ENCODE measurements at places on chromosomes 6 and 20. TPM values are rescaled to one million over a fixed set of nuclear protein-coding genes. Genes with fewer than 3 reads are reported as not detected.

AIF1 gene
- total RNA-seq: not detected

- no peak overlapping the region for H3K27ac ChIP-seq
- H3K36me3 ChIP-seq: no peaks in the 10 kb centered on the region
Measured at GRCh38 chr20:33127422-33128097, 40.4 kb upstream of the BPIFA2 start.

GRCh38 chr6:88572449-88573139 lies 390.8 kb downstream of the RNGTT start:
- no peaks in the 10 kb centered on the region for H3K4me1 ChIP-seq
- H3K27me3 ChIP-seq: no peaks in the 10 kb centered on the region
- H3K27ac ChIP-seq: no peak overlapping the region
- DNase-seq: no peak

TMEM217 gene
- total RNA-seq: 4.0 TPM

SNTA1 gene
- 46.6 TPM for total RNA-seq

- peaks cover 39% of the 10 kb centered on the region for H3K27me3 ChIP-seq
- DNase-seq: no peak
- H3K4me1 ChIP-seq: no peaks in the 10 kb centered on the region
- H3K27ac ChIP-seq: no peak overlapping the region
- no peaks in the 10 kb centered on the region for H3K36me3 ChIP-seq
Measured at GRCh38 chr20:63254606-63255384, 532 bp upstream of the NKAIN4 start.

GRCh38 chr6:11983306-11983705 lies 28.8 kb upstream of the HIVEP1 start:
- H3K36me3 ChIP-seq: no peaks in the 10 kb centered on the region
- no peaks in the 10 kb centered on the region for H3K4me1 ChIP-seq
- H3K4me3 ChIP-seq: no peak overlapping the region
- no peak overlapping the region for H3K27ac ChIP-seq
- DNase-seq: no peak

DNA sequence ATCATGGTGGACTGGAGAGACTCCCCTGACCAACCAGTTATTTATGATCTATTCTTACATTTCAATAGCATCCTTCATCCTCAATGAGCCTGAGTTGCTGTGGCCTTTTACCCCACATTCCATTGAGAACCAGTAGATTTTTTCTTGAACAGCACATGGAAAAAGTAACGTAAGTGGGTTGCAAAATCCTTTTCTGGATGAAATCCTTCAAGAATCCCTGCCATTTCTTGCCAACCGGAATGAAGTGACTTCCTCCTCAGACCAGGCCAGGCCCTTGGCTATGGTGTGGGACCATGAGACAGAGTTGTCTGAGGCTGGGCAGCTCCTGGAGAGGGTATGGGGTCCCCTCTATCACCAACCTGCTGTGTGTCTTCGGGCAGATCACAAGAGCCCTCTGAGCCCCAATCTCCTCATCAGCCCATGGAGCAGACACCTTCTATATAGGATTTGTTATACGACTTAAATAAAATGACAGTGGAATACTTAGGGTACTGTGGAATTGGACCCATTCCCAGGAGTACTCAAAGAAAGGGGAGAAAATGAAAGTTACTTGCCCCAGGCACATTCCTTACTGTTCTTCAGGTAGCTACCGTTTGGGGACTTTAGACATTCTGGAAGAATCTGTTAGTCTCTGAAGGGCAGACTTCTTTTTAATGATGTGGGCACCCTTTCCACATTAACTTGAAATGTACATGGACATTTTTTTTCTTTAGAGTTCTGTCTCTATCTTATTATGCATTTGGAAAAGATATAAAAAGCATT lies 10.9 kb downstream of the EYA2 start:
- no peak overlapping the region for H3K4me3 ChIP-seq
- no peaks in the 10 kb centered on the region for H3K27me3 ChIP-seq
- no peaks in the 10 kb centered on the region for H3K4me1 ChIP-seq
- H3K27ac ChIP-seq: no peak overlapping the region
- H3K36me3 ChIP-seq: no peaks in the 10 kb centered on the region

- no peak overlapping the region for H3K27ac ChIP-seq
- H3K4me3 ChIP-seq: no peak overlapping the region
- H3K4me1 ChIP-seq: peaks cover 9% of the 10 kb centered on the region
- H3K36me3 ChIP-seq: no peaks in the 10 kb centered on the region
- no peaks in the 10 kb centered on the region for H3K27me3 ChIP-seq
Measured at GRCh38 chr6:3882866-3883265, 33.7 kb downstream of the FAM50B start.

GRCh38 chr6:43734294-43734665 lies 35.7 kb upstream of the VEGFA start:
- peaks cover 4% of the 10 kb centered on the region for H3K27me3 ChIP-seq
- no peak overlapping the region for H3K27ac ChIP-seq
- DNase-seq: no peak
- no peak overlapping the region for H3K4me3 ChIP-seq

DNA sequence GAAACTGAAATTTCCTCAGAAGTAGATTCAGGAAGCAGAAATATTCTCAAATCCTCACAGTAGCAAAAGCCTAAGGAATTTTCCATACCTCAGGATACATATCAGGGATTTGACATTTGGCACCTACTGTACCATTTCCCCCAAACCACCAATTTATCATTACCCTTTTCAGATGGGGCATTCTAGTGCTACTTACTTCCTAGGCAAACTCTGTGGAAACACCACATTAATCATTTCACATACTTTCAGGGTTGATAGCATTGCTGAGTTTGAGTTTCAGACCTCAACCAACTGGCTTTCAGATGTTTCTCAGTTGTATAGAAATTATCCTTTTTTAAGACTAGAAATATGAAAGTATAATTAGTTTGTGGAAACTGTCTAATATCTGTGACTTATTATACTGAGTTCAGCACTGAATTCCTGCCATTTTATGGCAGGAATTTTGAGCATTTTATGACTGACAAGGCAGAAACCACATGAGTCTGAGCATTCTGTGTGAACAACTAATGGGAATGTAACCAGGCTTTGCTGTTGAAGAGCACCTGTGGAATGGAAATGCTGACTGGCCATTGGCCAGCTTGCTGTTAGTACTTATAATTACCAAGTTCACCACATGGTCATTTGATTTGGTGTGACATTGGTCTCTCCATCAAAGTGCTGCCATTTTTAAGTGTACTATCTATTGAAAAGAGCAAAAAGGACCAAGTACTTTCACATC lies 35.1 kb upstream of the IRAK1BP1 start:
- H3K4me1 ChIP-seq: no peaks in the 10 kb centered on the region
- no peak overlapping the region for H3K27ac ChIP-seq
- no peaks in the 10 kb centered on the region for H3K27me3 ChIP-seq
- peak; percentile 84 for DNase-seq

DNA sequence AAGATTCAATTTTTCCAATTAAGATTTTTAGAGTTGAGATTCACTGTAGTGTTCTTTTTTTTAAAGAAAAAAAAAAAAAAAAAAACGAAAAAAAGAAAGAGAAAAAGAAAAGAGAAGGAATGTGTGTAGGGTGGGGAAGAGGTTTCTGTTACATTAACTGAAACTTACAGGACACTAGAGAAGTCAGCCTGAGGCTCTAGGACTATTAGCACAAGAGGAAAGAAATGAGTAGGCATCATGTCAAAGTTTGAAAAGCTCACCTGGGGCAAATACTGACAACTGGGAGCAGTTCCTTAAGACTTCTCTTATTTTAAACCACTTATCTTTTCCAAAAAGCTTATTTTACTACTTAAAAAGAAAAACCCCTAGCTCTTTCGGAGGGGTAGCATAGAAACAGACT lies 185.9 kb downstream of the DST start:
- H3K4me3 ChIP-seq: no peak overlapping the region
- no peaks in the 10 kb centered on the region for H3K4me1 ChIP-seq
- no peaks in the 10 kb centered on the region for H3K27me3 ChIP-seq
- DNase-seq: no peak
- no peak overlapping the region for H3K27ac ChIP-seq

DNA sequence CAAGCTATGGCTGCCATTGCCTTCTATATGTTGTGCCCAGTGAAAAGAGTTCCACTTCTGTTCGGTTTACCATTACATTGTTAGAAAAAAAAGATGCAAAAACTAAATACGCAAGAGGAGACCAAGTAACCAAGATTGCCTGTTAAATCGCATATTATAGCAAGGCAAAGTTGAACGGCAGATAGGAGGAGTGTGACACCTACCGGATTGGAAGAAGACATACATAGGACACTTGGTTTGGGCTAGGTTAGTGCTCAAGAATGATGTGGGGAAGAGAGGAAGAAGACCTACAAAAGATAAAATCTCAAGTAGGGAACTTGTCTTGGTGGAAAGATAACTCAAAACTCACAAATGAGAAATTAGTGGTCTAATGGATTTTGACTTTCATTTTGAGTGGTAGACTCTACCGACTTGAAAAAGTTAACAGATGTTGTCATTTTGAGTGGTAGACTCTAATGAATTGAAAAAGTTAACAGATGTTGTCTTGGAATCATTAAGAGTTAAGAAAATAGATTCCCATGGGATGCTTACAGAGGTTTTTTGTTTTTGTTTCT lies 95.5 kb downstream of the F13A1 start:
- no peaks in the 10 kb centered on the region for H3K36me3 ChIP-seq
- H3K4me1 ChIP-seq: no peaks in the 10 kb centered on the region
- DNase-seq: no peak
- H3K27ac ChIP-seq: no peak overlapping the region
- no peak overlapping the region for H3K4me3 ChIP-seq
- no peaks in the 10 kb centered on the region for H3K27me3 ChIP-seq

CTAGE9 gene
- not detected for total RNA-seq

DNA sequence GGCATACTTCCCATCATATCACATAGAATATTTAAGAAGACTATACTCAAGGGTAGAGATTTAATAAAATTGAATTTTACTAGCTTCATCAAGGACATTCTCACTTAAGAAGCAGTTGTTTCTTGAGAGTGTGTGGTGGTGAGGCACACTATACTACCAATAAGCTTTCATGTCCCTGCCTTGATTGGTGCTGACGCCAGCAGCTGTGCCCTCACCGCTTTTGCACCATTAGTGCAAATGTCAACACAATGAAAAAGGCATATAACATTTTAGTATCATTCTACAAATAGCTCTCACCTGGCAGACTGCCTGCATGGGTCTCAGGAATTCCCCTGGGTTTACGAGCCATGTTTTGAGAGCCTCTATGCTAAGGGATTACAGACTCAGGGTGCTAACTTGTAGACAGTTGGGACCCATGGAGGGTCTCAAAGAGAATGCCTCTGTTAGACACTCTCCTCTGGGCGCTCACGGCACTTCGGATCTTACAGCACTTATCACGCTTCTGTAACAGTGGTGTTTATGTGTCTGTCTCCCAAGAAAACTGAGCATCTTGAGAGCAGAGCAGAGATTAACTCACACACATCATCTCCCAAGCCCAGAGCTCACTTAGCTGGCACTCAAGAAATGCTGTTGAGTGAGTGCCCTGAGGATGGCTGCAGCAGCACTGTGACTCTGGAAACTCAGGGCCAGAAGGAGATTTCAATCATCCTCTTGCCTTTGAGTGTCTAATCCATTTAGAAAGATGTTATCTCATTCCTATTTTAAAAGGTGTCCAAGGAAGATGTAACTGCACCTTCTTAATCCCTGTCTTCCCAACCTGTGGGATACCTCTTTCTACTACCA lies 143.3 kb upstream of the GPR6 start:
- no peak overlapping the region for H3K4me3 ChIP-seq
- no peak overlapping the region for H3K27ac ChIP-seq
- H3K27me3 ChIP-seq: no peaks in the 10 kb centered on the region
- H3K36me3 ChIP-seq: no peaks in the 10 kb centered on the region

GRCh38 chr20:21798384-21798783 lies 92.9 kb downstream of the PAX1 start:
- no peaks in the 10 kb centered on the region for H3K27me3 ChIP-seq
- H3K27ac ChIP-seq: no peak overlapping the region
- H3K36me3 ChIP-seq: no peaks in the 10 kb centered on the region
- no peak for DNase-seq

ARID1B gene
- total RNA-seq: 41.9 TPM

GRCh38 chr20:60649541-60649940 lies 602.5 kb upstream of the CDH4 start:
- H3K27ac ChIP-seq: no peak overlapping the region
- H3K27me3 ChIP-seq: no peaks in the 10 kb centered on the region
- H3K36me3 ChIP-seq: no peaks in the 10 kb centered on the region
- H3K4me3 ChIP-seq: no peak overlapping the region

GRCh38 chr20:46349035-46349741 lies 40.9 kb upstream of the CDH22 start:
- DNase-seq: peak; percentile 34
- peaks cover 2% of the 10 kb centered on the region for H3K36me3 ChIP-seq
- H3K4me3 ChIP-seq: no peak overlapping the region
- peak overlapping the region; percentile 5 for H3K27ac ChIP-seq

HS3ST5 gene
- total RNA-seq: not detected

DNA sequence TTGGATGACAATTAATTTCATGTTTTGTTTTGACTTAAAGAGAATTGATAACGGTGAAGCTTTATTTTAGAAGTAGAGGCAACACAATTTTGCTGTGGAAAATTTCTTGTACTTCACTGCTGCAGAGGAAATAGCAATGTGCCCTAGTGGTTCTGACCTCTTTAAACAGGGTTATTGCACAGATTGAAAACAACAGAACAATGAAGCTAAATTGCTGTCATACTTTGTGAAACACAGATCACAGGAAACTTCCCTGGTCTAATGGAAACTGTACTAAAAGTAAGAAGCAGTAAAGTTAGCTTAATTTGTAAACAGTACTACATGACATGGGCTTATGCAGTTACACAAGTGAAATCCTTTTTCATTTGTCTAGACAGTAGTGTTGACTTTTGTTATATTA lies 31.3 kb downstream of the OR2A4 start:
- H3K4me3 ChIP-seq: no peak overlapping the region
- no peaks in the 10 kb centered on the region for H3K4me1 ChIP-seq
- H3K27me3 ChIP-seq: no peaks in the 10 kb centered on the region
- no peaks in the 10 kb centered on the region for H3K36me3 ChIP-seq
- DNase-seq: no peak

GRCh38 chr6:18323935-18324705 lies 59.8 kb upstream of the DEK start:
- no peak overlapping the region for H3K27ac ChIP-seq
- no peak overlapping the region for H3K4me3 ChIP-seq
- no peaks in the 10 kb centered on the region for H3K27me3 ChIP-seq
- DNase-seq: peak; percentile 68
- H3K36me3 ChIP-seq: no peaks in the 10 kb centered on the region

GRCh38 chr6:159499034-159499433 lies 194.0 kb downstream of the SOD2 start:
- no peak overlapping the region for H3K27ac ChIP-seq
- no peak overlapping the region for H3K4me3 ChIP-seq
- no peaks in the 10 kb centered on the region for H3K27me3 ChIP-seq
- no peaks in the 10 kb centered on the region for H3K36me3 ChIP-seq

- no peaks in the 10 kb centered on the region for H3K27me3 ChIP-seq
- H3K4me1 ChIP-seq: peaks cover 2% of the 10 kb centered on the region
- H3K4me3 ChIP-seq: no peak overlapping the region
- H3K27ac ChIP-seq: no peak overlapping the region
Measured at GRCh38 chr6:84645000-84645399, 119.4 kb downstream of the TBX18 start.

Measured in fibroblast of lung (primary cell).